Activated naive CD8-positive, alpha-beta T cell treated with anti-CD3 and anti-CD28 coated beads for 36 hours (primary cell): ENCODE measurements at places on chromosomes 11 and 22.
A peak's percentile ranks its signal among the peaks of the same experiment; 100 is the strongest.

DNA sequence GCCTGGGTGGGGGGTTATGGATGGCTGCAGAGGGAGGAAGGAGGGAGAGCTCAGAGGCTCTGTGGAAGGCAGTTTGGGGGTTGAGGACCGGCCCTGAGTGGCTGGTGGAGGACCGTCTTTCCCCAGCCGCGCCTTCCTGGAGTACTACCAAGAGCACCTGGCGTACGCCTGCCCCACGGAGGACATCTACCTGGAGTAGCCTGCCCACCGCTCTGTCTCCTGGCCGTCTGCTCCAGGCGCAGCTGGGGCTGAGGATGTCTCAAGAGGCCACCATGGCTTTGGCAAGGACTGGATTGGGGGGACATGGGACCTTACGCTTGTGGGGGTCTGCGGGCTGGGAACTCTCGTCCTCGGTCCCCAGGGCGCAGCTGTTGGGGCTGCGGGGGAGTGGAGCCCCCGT is 10.0 kb downstream of the MAPK8IP2 start:
- H3K27me3 ChIP-seq = peaks cover 48% of the 10 kb centered on the region
- H3K4me3 ChIP-seq = no peak overlapping the region
- H3K27ac ChIP-seq = no peak overlapping the region
- no peak for DNase-seq
- peaks cover 5% of the 10 kb centered on the region for H3K4me1 ChIP-seq
- no peaks in the 10 kb centered on the region for H3K36me3 ChIP-seq

DNA sequence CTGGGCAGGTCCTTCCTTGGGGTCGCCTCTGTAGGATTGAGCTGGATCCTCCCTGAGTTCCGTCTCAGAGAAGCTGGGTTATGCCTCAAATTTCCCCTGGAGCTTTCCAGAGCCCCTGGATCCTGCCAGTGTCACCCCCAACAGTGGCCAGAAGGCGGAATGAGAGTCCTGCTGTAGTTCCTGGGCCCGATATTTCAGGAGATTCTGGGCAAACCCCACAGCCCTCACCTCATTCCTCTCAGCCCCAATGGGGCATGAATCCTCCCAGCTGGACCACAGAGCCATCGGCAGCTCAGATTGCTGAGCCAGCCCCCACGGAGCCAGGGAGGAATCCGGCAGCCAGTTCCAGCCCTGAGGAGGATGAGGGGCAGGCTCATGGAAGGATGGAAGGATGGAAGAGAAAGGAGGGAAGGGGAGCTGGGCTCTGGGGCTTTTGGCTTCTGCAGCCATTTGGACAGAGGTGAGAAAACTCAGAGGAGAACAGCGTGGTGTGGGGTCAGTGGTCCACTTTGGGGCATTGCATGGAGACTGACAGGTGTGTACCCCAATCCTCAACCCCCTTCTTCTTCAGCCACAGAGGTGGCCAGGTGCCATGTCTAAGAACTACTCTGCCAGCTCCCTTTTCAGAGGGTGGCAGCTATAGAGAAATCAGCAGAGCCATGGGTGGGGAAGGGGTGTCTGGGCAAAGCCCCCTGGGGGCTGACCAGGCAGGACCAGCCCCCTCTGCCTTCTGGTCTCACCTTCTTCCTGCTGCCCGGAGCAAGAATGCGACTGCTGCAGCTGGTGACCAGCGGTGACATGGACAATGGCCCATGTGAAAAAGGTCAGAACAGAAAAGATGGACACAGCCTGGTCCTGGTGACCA is 867.6 kb downstream of the TBC1D22A start:
- no peaks in the 10 kb centered on the region for H3K36me3 ChIP-seq
- peaks cover under 1% of the 10 kb centered on the region for H3K27me3 ChIP-seq
- no peak overlapping the region for H3K27ac ChIP-seq

GRCh38 chr11:97667057-97667456 is 1277.2 kb downstream of the JRKL start:
- H3K4me1 ChIP-seq = no peaks in the 10 kb centered on the region
- no peak overlapping the region for H3K27ac ChIP-seq

- H3K36me3 ChIP-seq = no peaks in the 10 kb centered on the region
- DNase-seq = no peak
- no peak overlapping the region for H3K4me3 ChIP-seq
- no peaks in the 10 kb centered on the region for H3K27me3 ChIP-seq
These were observed 18.1 kb upstream of the SCGB1A1 start for GRCh38 chr11:62400760-62401159.

DNA sequence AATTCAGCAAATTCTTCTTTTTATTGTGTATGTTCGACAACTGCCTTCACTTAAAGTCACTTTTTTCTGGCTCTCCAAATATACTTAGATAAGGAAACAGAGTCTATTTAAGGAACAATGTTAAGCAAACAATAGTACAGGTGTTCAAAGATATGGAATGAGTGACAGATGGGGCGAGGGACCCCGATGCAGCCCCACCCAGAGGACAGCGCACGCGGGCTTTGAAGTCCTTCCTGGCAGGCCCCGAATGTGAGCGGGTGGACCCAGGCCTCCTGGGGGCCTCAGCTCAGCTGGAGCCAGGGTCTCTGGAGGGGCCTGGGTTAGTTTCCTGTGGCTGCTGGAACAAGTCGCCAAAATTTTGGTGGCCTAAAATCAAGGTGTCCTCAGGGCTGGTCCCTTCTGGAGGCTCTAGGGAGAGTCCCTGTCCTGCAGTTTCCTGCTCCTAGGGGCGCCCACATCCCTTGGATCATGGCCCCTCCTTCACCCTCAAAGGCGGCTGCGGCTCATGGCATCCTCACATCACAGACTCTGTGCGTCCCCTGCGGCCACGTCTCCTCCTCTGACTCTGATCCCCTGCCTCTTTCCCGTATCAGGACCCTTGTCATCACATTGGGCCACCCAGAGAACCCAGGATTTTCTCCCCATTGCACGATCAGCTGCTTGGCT is 40.6 kb upstream of the KCNQ1OT1 start:
- H3K4me3 ChIP-seq = no peak overlapping the region
- no peak overlapping the region for H3K27ac ChIP-seq
- H3K4me1 ChIP-seq = no peaks in the 10 kb centered on the region
- no peaks in the 10 kb centered on the region for H3K27me3 ChIP-seq
- no peaks in the 10 kb centered on the region for H3K36me3 ChIP-seq

DNA sequence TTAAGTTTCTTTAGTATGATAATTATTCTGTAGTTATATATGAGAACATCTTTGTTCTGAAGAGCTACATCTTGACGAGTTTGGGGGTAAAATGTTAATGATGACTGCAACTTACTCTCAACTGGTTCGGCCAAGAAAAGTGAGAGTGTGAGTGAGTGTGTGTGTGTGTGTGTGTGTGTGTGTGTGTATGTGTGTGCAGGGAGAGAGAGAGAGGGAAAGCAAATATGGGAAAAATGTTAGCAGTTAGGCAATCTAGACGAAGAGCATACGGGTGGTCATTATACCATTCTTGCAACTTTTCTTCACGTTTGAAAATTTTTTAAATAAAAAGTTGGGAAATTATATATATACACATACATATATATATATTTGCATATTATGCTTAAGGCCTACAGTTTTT is 18.3 kb upstream of the TMEM41B start:
- no peak overlapping the region for H3K4me3 ChIP-seq
- H3K27ac ChIP-seq = no peak overlapping the region
- no peaks in the 10 kb centered on the region for H3K36me3 ChIP-seq
- DNase-seq = no peak

DNA sequence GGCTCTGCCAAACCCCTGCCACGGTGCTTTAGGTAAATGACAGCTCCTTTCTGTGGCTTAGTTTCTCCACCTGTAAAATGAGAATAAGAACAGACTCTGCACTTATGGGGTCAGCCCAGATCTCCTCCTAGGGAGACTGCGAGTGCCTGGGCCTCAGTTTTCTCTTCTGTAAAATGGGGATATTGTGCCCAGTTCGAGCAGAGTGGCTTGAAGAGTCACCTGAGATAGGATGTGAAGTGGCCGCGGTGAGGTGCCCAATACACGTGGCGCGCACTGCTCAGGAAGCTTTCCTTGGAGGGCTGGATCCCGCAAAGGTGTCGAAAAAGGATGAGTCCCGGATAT is 473 bp upstream of the EMID1 start:
- DNase-seq = no peak
- no peak overlapping the region for H3K27ac ChIP-seq
- no peaks in the 10 kb centered on the region for H3K36me3 ChIP-seq
- H3K4me3 ChIP-seq = peak overlapping the region; percentile 34
- H3K27me3 ChIP-seq = peaks cover 62% of the 10 kb centered on the region

- peaks cover 22% of the 10 kb centered on the region for H3K4me1 ChIP-seq
- DNase-seq = no peak
- H3K27me3 ChIP-seq = no peaks in the 10 kb centered on the region
- H3K36me3 ChIP-seq = peaks cover 32% of the 10 kb centered on the region
- H3K27ac ChIP-seq = no peak overlapping the region
These were observed 80.8 kb downstream of the GRK3 start for GRCh38 chr22:25645266-25645665.

GRCh38 chr22:27588268-27588667 is 213.3 kb downstream of the MN1 start:
- no peaks in the 10 kb centered on the region for H3K4me1 ChIP-seq
- H3K36me3 ChIP-seq = no peaks in the 10 kb centered on the region
- DNase-seq = no peak
- H3K4me3 ChIP-seq = no peak overlapping the region

- H3K36me3 ChIP-seq = peaks cover 4% of the 10 kb centered on the region
- DNase-seq = no peak
- H3K4me3 ChIP-seq = no peak overlapping the region
- H3K27me3 ChIP-seq = no peaks in the 10 kb centered on the region
- no peak overlapping the region for H3K27ac ChIP-seq
These were observed 28.5 kb downstream of the IMMP1L start for GRCh38 chr11:31480930-31481329.

GRCh38 chr11:17853280-17853679 is 118.7 kb downstream of the KCNC1 start:
- peaks cover 10% of the 10 kb centered on the region for H3K4me1 ChIP-seq
- no peak overlapping the region for H3K4me3 ChIP-seq
- peaks cover 10% of the 10 kb centered on the region for H3K36me3 ChIP-seq
- H3K27me3 ChIP-seq = no peaks in the 10 kb centered on the region

DNA sequence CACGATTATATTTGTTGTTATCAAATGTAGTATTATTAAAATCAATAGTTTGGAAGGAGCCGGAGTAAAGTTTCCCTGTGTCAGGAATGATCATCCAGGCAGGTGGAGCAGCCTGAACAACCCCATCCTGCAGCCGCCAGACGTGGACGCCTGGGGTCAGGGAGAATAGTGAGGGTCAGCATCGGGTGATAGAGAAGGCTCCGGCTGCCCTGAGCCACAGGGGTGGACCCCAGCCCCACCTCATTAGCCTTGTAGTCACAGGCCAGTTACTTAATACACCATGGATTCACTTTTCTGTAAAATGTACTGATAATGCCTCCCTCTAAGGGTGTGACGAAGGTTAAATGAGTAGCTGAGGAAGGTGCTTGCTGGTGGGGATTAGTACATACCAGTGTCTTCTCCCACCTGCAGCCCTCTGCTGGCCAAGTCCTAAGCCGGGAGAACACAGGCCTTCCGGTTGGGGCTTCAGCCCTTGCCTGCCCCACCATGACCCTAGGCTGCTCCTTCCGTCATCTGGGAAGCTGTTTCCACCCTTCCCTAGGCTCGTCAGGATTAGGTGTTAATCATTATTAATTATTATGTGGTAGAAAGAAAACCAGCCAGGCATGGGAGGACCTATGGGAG is 14.9 kb downstream of the TMEM121B start:
- H3K4me3 ChIP-seq = peak overlapping the region; percentile 65
- H3K36me3 ChIP-seq = peaks cover 29% of the 10 kb centered on the region
- peaks cover 50% of the 10 kb centered on the region for H3K4me1 ChIP-seq
- peak; percentile 22 for DNase-seq
- peak overlapping the region; percentile 84 for H3K27ac ChIP-seq
- no peaks in the 10 kb centered on the region for H3K27me3 ChIP-seq

GRCh38 chr11:132024587-132025295 is 654.3 kb downstream of the NTM start:
- no peaks in the 10 kb centered on the region for H3K27me3 ChIP-seq
- no peak for DNase-seq
- no peaks in the 10 kb centered on the region for H3K36me3 ChIP-seq
- no peak overlapping the region for H3K27ac ChIP-seq
- H3K4me3 ChIP-seq = no peak overlapping the region

DNA sequence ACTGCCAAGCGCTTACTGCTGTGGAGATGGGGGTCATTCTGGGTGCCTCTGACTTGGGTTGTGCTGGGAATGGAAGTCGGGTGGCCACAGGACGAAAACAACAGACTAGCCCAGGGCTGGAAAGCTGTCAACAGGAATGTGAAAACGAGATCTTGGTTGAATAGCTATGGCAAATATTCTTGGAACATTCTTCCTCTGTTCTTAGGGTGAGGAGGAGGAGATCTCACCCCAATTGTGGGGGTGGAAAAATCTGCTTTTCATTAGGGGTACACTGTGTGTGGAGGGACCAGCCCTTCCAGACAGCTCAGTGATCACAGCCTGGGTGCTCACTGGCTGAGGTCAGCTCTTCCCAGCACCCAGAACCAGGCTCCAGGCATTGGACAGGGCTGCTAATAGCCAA is 52.0 kb upstream of the PRSS23 start:
- H3K36me3 ChIP-seq = no peaks in the 10 kb centered on the region
- peaks cover 4% of the 10 kb centered on the region for H3K4me1 ChIP-seq
- no peak overlapping the region for H3K4me3 ChIP-seq

DNA sequence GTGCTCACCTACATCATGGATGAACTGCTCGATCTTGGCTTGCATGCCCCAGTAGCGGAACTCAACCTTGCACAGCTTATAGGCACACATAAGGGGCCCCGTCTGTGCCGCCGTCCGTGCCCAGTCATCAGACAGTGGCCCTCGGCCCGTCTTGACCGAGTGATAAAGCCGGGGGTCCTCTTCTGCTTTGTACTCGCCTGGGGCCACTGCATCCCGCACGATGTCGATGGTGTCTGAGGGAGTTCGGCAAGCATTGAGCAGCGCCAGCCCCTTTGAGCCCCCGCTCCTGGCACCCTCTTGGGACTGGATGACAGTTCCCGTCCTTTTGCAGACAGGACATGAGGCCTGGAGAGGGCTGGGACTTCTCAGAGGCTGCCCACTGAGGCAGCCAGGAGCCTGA is 3.3 kb downstream of the PITPNM1 start:
- no peak for DNase-seq
- no peak overlapping the region for H3K27ac ChIP-seq
- H3K36me3 ChIP-seq = peaks cover 23% of the 10 kb centered on the region
- no peaks in the 10 kb centered on the region for H3K27me3 ChIP-seq
- H3K4me3 ChIP-seq = no peak overlapping the region

- peaks cover 6% of the 10 kb centered on the region for H3K27me3 ChIP-seq
- H3K4me1 ChIP-seq = no peaks in the 10 kb centered on the region
- peaks cover 2% of the 10 kb centered on the region for H3K36me3 ChIP-seq
These were observed 17.4 kb upstream of the CSNK2A3 start for GRCh38 chr11:11370255-11370961.

DNA sequence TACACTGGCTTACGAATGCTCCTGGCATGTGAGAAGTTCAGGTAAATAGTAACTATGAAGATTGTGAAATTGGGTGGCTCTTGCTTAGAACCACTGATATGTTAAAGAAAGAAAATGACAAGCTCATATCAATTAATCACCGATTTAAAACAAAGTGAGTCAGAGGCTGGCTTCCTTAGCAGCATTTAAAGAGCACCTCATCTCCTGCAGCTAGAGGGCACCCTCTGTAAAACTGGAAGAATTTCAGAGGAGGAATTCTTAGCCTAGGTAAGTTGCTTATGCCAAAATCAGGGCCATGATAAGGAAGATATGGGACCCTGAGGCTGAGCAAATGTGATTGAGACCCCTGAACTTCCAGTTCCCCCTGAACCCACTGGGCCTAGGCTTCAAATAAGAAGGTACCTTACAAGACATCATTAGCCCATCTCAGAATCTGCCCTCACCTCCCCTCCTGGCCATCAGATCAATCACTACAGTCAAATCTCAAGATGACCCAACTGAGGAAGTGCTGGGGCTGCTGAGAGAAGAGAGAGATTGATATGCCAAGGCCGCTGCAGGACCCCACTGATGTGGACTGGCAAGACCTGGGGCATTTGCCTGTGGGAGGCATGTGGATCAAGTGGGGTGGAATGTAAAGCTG is 8.6 kb upstream of the CD3E start:
- no peaks in the 10 kb centered on the region for H3K36me3 ChIP-seq
- no peak for DNase-seq
- H3K27me3 ChIP-seq = no peaks in the 10 kb centered on the region
- H3K4me3 ChIP-seq = no peak overlapping the region
